Right atrium auricular region (tissue), 2 donors: ENCODE measurements at places on chromosomes 3 and 15. TPM values are rescaled to one million over a fixed set of nuclear protein-coding genes. Genes with fewer than 3 reads are reported as not detected.
A peak's percentile ranks its signal among the peaks of the same experiment; 100 is the strongest.

KCNMB3 gene
- total RNA-seq, result 1.1 TPM

- no peak for DNase-seq
These were observed 17.3 kb downstream of the B3GNT5 start for GRCh38 chr3:183270344-183270743.

GRCh38 chr3:58463181-58463941 is 28.5 kb upstream of the KCTD6 start:
- peak; percentile 80 for DNase-seq

- no peak for DNase-seq
These were observed 322.6 kb downstream of the MEX3B start for GRCh38 chr15:81723113-81723651.

DNA sequence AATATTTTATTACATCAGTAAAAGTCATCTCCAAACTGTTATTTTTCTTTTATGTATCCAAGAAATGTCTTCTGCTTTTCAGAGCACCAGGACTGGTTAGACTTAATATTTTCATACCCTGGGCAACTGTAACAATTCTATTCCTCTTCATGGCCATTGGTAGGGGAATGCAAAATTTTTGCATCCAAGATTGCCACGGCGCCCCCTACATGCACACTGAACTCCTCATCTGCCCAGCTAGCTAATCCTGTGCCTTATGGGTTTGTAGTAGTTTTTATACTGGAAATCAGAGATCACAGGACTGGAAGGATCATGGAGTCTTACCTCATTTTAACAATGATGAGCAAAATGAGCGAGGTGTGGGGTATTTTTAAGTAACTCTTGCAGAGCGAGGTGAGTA is 74.2 kb downstream of the CRTC3 start:
- no peak for DNase-seq

GRCh38 chr3:192817506-192817905 is 90.2 kb upstream of the FGF12 start:
- DNase-seq, result no peak

TMEM266 gene
- total RNA-seq, result not detected

DNA sequence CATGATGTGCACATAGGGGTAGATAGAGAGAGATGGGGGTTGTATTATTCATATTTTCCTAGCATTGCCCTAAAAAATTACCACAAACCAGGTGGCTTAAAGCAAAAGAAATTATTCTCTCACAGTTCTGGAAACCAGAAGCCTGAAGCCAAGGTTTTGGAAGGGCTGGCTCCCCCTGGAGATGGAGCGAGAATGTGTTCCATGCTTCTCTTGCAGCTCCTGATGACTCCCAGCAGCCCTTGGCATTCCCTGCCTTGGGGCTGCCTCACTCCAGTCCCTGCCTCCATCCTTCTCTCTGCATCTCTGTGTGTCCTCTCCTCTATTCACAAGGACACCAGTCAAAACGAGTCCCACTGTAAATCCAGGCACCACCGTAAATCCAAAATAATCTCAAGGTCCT is 91.5 kb upstream of the FAM174B start:
- no peak for DNase-seq

GRCh38 chr3:128473180-128473519 is 6.5 kb upstream of the DNAJB8 start:
- no peak for DNase-seq

DNA sequence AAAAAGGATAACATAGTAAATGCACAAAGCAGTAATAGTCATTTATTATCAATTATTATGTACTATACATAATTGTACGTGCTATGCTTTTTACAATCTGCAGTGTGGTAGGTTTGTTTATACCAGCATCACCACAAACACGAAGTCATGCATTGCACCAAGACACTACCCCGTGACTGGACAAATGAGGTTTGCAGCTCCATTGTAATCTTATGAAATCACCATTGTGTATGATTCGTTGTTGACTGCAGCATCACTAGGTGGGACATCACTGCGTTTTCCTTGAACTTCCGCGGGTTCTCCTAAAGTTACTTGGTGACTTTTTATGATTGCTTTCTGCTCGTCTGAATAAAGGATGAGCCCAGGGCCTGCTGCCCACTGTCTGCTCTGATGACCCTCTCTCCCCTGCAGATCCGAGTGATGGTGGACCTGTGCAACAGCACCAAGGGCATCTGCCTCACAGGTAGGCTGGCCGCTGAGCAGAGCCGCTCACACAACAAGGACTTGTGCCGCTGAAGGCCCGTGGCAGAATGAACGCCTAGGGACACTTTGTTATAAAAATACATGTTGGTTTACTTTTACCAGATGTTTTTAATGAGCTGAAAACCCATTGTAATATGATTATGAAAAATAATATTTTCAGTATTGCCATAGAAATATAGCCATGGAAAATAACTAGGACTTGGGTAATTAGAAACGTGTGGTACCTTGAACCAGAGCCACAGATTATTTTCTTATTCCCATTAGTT is 35.8 kb downstream of the GLDN start:
- no peak for DNase-seq

DNA sequence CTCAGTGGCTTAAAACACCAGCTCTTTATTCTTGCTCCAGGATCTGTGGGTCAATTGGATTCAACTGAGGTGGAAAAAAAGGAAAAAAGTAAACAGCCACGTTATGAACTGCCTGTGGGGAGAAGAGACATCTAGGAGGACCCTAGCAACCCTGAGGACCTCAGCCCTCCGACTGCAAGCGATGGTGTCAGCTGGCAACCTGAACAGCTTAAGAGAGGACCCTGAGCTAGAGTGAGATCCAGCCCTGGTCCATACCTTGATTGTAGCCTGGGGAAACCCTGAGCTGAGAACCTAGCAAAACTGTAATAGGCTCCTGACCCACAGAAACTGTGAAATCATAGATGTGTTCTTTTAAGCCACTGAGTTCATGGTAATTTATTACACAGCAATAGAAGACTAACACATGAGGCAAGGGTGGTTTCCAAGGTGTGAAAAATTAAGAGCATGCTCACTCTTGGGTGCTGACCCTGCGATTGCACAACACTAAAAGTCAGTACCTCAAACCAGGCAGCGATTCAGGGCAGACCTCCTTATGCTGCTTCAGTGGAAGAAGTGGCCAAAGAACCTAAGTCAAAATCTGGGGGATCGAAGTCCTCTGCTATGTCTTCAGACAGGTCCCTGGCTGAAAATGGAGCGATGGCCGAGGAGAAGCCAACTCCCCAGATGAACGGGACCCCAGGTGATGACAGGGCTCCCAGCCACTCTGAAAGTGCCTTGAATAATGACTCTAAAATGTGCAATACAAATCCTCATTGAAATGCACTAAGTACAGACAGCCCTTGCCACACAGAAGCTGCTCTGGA is 57.7 kb downstream of the GASK1A start:
- peak; percentile 43 for DNase-seq

GRCh38 chr3:7382293-7383010 is 521.5 kb downstream of the GRM7 start:
- DNase-seq, result no peak

PLCD1 gene
- 15.5 TPM for total RNA-seq

GOLGA8J gene
- not detected for total RNA-seq

DNA sequence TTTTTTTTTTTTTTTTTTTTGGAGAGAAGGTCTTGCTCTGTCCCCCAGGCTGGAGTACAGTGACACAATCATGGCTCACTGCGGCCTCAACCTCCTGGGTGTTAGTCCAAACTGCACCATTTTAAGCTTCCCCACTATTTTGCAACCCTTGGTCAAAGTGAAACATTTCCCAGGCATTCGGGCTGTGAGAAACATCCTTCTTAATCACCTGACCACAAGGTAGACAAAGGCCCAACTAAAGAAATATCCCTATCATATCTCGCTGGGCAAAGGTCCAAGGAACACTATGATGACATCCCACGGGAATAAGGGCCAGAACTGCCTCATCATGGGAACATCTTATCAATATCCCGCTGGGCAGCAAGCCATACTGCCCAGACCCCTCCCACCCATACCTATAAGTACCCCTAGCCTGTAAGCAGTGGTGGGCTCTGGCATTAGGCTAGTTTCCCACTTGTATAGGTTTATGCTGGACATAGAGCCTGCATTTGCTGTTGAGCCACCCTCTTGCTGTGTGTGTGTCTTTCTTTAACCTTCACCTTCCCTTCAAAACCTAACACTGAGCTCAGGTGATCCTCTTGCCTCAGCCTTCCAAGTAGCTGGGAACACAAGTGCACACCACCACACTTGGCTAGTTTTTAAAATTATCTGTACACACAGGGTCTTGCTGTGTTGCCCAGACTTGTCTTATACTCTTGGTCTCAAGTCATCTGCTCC is 95.2 kb downstream of the SEMA5B start:
- DNase-seq, result no peak

DNA sequence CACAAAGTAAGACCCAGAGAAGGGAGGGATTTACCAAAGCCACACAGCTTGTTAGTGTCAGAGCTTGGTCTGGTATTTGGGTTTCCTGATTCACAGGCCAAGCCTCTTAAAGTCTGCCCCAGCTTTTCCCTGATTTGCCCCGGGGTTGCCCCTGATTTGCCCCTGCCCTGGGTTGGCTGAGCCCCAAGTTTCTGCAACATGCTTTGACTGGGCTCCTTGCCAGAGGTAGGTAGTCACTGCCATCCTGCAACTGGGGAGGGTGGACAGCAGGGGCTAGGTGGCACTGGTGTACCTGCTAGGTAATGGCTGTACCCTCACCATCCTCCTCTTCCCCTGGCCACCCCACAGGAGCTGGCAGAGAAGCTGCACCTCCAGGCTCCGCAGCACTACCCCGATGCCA is 2.5 kb downstream of the MPI start:
- no peak for DNase-seq

- no peak for DNase-seq
These were observed 12.8 kb downstream of the UBR1 start for GRCh38 chr15:43093026-43093425.

DNA sequence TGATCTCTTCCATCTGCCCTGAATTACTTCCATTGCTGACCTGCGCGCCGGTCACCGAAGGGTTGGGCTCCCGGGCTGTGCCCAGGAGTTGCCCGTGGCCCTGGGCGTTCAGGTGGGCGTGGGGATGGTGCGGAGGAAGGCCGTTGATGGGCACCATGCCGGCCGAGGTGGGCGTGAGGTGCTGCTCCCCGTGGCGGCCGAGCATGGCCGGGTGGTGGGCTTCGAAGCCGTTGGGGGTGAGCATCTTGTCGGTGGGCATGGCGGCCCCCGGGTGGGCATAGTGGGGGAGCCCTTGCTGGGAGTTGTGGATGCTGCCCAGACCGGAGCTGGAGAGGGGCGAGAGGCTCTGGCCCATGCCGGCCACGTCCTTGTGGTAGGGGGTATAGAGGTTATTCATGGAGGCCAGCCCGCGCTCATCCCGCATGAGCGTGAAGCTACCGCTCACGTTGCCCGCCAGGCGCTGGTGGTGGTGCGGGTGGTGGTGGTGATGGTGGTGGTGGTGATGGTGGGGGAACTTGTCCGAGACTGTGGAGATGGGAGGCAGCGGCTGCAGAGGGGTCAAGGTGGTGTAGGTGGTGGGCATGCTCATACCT is 1.0 kb downstream of the ONECUT1 start:
- DNase-seq, result no peak

DNA sequence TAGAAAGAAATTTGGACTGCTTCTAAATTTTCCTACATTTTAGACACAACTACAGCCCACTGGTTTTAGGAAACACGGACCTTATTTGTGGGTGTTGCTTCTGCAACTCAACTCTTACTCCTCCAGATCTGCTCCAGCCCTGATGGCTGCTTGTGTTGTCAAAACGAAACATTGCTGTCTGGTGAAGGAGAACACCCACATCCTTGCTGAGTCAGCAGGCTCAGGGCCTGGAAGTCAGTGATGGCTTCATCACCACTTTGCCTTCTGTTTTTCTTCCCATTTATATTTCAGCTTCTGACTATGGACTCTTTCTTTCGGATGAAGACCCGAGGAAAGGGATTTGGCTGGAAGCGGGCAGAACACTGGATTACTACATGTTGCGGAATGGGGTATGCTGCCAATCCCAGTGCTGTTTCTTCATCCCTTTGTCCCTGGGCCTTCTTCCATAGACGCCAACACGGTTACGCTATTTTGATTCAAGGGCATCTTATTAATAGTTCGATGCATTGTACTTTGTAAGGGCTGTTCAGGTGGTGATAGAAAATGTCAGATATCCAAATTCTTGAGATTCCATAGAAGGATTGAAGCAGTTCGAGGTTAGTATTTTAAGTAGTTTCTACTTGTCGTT is 392.6 kb upstream of the TPM1 start:
- DNase-seq, result no peak

DNA sequence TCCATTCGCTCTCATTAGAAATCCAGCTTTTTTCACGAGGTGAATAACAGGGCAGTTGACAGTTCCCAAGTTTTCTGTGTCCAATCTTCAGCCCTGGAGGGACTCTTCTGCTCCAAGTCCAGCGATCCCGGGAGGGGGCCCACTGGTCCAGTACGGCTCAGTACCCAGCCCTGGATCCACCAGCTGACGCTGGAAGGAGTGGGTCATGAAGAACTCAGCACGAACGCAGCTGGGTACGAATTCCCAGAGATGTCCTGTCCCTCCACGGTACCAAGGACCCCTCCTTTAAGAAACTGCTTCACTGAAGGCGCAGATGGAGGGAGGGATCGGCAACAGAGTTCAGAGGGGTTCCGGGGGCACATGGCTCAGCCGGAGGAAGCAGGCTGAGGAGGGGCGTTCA is 16.5 kb upstream of the CLK3 start:
- no peak for DNase-seq

GRCh38 chr3:169299889-169300288 is 363.6 kb downstream of the MECOM start:
- DNase-seq, result no peak

DNA sequence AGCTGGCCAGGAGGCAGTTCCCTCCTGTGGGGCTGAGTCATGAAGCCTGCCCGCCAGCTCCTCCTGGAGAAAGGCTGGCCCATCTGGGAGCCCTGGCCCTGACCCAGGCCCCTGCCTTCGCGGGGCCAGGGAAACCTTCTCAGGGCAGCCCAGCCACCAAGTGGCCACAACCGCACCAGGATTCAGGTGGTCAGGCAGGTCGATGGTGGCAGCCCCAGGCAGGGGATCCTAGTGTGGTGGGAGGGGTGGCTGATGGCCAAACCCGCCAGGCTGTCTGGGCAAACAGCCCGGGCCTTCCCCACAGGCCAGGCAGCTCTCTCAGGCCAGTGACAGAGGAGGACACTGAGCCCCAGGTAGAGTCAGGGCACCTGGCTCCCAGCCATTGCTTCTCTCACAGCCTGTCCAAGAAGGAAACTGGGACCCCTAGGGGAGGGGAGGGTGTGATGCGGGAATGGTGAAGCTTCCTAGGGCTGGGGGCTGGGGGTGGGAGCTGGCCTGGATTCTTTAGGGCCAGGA is 1.2 kb downstream of the TWF2 start:
- DNase-seq, result peak; percentile 93

MCTP2 gene
- total RNA-seq, result 5.6 TPM

- DNase-seq, result no peak
These were observed 525 bp upstream of the FSTL1 start for GRCh38 chr3:120451272-120451761.

GRCh38 chr15:100229181-100230163 is 112.3 kb downstream of the ADAMTS17 start:
- no peak for DNase-seq
